ENCODE measurements at places on chromosomes 12 and 14.

- DNase-seq: peak; percentile 48
These were observed 554 bp downstream of the SPPL3 start for GRCh38 chr12:120903412-120904196.

DNA sequence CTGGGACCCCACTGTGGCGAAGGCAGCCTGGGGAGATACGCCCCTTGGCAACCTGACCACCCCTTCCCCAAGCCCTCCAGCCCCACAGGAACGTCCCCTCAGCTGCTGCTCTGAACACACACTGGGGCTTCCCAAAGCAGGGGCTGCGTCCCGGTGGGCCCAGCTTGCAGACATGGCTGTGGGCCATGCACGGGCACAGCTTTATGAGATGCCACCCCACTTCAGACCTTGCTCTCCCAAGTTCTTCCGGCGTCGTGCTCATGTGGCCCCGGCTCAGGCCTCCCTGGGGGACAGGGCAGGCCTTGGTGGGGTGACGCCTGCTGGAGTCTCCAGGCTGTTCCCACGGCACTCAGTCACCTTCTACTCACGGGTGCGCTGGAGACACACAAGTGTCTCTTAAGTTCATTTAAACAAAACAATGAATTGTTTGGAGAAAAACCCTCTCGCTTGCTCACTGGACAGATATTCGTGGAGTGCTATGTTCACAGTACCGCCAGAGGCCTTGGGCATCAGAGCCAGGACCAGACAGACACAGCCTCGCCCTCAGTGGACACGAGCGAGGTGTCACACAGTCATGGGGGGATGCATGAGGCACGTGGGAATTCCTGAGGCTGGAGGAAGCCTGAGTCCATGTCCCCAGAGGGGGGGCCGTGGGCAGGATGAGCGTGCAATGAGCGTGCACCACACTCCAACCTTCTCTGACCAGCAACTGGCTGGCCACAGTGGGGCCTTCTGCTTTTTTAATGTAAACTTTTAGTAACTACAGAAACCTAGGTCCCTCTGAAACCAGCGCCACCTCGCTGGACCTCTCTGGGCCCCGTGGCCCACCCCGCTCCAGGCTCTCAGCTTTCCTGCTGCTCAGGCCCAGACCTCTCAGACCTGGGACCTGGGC, 4.3 kb downstream of the GALNT9 start:
- no peak for DNase-seq

DNA sequence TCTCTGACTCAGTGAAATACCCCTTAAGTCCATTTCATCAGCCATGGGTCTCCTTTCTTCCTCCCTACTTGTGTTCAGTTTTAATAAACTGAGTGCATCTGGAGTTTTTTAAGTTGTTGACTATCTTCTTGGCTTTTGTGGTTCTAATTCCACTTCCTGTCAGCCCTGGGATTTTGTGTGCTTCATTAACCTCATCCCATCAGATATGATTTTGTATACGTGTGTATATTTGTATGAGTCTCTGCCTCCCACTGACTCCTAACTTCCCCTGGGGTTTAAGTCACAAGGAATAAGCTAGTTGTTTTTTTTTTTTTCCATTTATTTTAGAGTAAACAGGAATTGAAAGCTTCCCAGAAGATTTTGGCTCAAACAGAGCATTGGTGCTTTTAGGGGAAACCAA, 62.7 kb downstream of the TTLL5 start:
- no peak for DNase-seq

GRCh38 chr14:90582166-90582565, 185.3 kb downstream of the CALM1 start:
- no peak for DNase-seq

DNA sequence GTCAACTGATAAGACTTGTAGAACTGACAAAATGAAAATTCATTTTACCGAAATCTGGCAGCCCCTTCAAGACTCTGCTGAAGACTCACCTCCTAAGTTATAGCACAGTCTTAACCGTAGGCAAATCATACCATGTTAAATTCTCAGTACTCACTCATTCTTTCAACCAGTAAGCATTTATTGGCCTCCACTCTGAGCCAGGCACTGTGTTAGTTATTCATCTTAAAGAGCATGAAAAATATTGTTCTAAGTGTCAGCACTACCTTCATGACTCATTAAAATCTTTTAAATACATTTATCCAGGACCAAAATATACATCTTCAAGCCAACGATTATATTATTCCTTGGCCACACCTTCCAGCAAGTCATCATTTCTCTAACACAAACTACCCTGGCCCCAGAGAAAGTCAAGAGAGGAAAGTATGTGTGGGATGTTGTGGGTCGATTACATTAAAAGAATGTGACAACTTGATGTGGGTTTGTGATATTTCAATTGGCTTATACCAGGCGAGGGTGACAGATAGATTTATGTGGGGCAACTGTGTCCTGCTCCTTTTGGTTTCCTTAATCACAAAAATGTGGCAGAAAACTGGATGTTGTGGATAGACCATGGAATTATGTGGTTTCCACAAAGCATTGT, 55.0 kb downstream of the TMEM30B start:
- DNase-seq: no peak

DNA sequence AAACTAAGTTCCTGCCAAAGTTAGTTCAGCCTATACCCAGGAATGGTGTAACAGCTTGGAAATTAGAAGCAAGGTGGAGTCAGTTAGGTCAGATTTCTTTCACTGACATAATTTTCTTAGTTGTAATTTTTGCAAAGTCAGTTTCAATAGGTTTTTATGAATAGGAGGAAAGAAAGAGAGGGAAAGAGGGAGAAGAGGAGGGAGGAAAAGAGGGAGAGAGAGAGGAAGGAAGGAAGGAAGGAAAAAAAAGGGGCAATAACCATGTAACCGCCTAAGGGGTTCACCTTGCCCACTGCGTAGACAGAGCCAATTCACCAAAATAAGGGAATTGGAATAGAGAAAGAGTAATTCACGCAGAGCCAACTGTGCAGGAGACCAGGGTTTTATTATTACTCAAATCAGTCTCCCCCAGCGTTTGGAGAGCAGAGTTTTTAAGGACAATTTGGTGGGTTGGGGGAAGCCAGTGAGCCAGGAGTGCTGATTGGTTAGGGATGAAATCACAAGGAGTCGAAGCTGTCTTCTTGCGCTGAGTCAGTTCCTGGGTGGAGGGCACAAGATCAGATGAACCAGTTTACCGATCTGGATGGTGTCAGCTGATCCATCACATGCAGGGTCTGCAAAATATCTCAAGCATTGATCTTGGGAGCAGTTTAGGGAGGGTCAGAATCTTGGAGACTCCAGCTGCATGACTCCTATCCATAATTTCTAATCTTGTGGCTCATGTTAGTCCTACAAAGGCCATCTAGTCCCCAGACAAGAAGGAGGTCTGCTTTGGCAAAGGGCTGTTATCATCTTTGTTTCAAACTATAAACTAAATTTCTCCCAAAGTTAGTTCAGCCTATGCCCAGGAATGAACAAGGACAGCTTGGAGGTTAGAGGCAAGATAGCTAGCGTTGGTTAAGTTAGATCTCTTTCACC, 126.0 kb upstream of the AMIGO2 start:
- no peak for DNase-seq

DNA sequence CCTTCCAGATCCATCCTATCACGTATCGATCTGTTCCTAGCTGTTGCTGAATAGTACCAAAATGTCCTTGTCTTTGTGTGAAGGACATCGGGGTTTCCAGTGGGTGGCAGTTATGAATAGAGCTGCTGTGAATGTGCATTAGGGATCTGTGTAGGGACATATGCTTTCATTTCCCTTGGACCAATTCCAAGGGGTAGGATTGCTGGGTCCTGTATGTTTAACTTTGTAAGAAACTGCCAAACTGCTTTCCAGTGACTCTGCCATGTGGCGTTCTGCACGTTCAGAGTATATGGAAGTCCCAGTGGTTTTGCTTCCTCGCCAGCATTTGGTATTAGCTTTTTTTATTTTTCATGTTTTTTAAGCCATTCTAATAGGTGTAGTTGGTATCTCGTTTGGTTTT, 28.6 kb downstream of the PACS2 start:
- no peak for DNase-seq

DNA sequence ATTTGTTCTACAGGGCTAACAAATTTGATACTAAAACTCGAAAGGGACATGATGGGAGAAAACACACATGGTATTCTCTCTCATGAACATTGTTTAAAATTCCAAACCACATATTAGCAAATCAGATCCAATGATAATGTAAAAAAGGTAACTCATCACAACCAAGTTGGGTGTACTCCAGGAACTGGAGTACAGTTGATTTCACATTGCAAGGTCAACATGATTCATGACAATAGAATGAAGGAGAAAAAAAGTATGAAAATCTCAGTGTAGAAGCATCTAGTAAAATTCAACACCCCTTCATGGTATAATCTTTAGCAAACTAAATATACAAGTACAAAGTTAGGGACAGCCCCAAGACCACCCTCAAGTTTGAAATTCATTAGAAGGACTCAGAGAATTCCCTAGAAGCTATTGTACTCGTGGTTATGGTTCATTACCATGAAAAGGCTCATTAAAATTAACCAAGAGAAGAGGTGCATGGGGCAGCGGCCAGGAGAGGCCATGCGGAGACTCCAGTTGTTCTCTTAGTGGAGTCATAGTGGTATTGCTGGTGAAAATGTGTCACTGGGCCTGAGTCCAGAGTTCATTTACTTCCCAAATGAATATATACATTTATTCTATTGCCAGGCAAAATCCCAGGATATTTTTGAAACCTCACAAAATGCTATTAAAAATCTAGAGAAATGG, 3.1 kb upstream of the CDCA4 start:
- DNase-seq: no peak

DNA sequence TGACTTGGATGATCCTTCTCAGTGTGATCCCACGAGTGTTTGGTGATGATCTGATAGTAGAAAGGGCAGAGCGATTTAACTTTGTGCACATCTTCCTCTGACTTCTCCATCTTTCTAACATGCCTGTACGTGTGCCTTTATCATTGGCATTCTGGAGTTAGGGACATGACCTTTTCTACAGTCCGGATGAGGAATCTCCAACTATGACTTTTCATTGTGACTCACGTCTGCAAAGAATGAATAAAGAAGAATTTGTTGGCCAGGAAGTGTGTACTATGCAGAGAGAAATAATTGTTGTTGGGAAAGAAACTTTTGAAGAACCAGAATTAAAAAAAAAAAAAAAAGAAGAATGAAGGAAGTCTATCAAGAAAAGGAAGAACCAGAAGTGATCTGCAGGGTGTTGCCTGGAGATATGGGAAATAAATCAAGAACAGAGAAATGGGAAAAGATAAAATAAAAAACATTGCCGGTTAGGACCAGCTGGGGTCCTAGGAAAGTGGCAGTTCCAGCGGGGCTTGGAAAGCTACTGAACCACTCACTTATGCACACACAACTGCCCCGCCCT, 25.3 kb downstream of the PPFIBP1 start:
- DNase-seq: no peak

DNA sequence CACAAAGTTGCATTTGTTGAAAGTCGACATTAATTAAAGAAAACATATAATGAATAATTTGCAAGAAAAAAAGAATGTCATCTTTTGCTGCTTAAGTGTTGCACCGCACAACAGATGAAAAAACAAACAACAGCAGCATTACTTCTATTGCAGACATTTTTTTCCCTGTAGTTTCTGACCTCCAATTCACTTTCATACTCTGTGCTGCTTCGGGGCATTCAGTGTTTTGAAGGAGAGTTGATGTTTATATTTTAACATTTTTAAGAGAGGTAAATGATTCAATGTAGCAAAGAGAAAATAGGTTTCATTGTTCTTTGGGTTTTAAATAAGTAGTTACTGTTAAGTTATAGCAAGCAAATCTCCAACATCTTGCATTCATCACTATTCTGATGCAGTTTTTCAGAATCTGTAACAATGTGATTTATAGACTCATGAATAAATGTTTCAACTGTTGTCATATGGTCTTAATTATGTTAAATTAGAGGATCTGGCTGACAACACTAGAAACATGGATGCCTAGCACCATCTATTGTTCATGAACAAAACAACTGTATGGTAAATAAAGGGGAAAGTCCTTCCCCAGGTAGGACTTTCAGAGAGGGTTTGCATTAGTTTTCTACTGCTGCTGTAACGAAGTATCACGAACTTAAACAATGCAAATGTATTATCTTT, 168.1 kb downstream of the BCAT1 start:
- no peak for DNase-seq

DNA sequence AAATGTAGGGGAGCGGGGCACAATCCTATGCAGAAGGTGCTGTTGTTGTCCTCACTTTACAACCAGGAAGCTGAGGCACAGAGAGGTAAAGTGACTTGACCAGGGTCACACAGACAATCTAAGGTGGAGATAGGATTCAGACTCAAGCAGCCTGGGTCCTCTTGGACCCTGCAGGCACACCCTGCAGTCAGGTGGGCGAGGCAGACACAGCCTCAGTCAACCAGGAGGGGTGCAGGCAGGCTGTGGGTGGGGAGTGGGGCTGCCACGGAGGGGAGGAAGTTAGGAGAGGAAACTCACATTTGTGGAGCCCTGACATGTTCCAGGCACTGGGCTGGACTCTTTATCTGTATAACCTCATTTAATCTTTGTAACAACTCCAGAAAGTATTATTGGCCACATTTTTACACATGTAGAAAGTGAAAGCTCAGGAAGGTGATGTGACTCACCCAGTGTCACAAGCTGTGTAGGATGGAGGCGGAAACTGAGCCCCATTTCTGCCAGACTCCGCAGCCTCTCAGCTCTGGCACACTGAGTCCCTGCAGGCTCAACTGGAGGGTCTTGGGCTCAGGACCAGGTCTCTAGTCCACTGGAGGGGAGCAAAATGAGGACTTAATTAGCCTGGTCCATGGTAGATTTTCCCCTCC, 24.9 kb upstream of the CHGA start:
- DNase-seq: no peak

- DNase-seq: no peak
These were observed 46.6 kb downstream of the SUSD6 start for GRCh38 chr14:69657950-69658355.

GRCh38 chr12:107583551-107583950, 102.0 kb upstream of the PWP1 start:
- DNase-seq: no peak

GRCh38 chr12:52267699-52268098, 6.7 kb upstream of the KRT86 start:
- DNase-seq: no peak

- no peak for DNase-seq
These were observed 27.0 kb downstream of the PDE6H start for GRCh38 chr12:14999695-15000365.

GRCh38 chr12:1517007-1517406, 77.4 kb downstream of the FBXL14 start:
- DNase-seq: no peak

DNA sequence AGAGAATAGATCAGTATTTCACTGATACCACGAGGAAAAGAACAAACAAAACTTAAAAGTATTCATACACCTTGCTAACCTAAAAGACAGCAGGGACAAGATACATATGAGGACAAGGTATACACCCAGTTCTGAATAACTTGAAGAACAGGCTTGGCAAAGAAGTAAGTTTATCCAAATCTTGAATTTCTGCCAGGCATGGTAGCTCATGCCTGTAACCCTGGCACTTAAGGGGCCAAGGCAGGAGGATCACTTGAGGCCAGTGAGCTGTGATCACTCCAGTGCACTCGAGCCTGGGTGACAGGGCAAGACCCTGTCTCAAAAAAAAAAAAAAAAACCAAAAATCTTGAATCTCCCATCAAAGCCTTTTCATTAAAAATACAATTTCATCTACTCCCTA, 25.0 kb downstream of the EIF2S1 start:
- no peak for DNase-seq

GRCh38 chr12:131990066-131990979, 40.6 kb downstream of the EP400 start:
- no peak for DNase-seq
